ENCODE measurements at places on chromosomes 7 and 10.

DNA sequence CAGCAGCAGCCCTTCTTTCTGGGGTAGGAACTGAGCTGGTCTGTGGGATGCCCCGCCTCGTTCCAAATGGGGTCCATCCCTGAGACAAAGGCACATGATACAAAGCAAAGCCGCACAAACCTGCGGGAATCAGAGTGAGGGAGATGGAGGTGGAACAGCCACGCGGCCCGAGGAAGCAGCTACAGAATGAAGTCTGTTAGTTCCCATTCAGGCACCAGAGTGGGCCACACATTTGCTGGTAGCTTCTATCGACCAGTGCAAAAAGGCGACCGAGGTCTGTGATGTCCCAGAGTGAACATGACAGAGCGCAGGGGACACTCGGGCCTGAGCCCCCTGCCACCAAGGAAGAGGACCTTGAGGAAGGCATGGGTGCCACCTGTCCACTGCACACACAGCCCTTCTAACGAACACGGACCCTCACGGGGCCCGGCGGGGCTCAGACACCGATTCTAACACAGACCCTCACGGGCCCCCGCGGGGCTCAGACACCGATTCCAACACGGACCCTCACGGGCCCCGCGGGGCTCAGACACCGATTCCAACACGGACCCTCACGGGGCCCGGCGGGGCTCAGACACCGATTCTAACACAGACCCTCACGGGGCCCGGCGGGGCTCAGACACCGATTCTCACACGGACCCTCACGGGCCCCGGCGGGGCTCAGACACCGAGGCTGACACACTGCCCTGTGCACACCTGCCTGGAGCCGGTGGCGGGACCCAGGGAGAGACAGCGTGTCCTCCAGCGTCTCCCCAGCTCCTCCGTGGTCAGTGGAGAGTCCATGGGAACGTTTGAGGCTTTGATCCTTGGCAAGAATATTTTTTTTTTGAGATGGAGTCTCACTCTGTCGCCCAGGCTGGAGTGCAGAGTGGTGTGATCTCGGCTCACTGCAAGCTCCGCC lies 32.8 kb upstream of the FAM20C start:
- DNase-seq: no peak

GRCh38 chr10:22468570-22469320 lies 123.4 kb downstream of the SPAG6 start:
- no peak for DNase-seq

- DNase-seq: no peak
Observed at GRCh38 chr10:119706521-119707278, 19.1 kb upstream of the INPP5F start.

GRCh38 chr7:94055963-94056362 lies 51.8 kb upstream of the BET1 start:
- DNase-seq: no peak

- no peak for DNase-seq
Observed at GRCh38 chr10:77157248-77158019, 480.2 kb downstream of the KCNMA1 start.

DNA sequence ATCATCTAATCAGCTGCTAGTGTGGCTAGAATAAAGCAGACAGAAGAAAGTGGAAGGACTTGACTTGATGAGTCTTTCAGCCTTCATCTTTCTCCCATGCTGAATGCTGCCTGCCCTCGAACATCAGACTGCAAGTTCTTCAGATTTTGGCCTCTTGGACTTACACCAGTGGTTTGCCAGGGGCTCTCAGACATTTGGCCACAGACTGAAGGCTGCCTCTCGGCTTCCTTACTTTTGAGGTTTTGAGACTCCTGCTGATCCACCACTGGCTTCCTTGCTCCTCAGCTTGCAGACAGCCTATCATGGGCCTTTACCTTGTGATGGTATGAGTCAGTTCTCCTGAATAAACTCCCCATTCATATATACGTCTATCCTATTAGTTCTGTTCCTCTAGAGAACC lies 26.0 kb downstream of the PLPP4 start:
- DNase-seq: no peak

DNA sequence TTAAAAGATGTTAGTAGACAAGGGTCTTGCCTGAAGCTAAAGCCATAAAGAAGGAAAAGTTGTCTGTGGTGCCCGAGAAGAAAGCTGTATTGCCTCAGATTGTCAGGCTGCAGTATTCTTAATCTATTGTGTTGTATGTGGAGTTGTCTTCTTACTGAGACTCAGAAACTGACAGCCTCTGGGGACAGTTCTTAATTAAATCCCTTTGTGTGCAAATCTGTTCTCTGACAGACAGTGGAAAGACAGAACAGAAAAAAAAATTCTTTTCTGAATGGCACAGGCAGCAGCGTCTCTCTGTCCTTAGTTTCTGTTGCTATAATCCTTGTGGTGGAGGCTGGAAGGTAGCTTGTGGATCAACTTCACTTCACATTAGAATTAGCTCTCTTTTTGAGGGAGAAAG lies 16.8 kb downstream of the VWC2 start:
- no peak for DNase-seq

DNA sequence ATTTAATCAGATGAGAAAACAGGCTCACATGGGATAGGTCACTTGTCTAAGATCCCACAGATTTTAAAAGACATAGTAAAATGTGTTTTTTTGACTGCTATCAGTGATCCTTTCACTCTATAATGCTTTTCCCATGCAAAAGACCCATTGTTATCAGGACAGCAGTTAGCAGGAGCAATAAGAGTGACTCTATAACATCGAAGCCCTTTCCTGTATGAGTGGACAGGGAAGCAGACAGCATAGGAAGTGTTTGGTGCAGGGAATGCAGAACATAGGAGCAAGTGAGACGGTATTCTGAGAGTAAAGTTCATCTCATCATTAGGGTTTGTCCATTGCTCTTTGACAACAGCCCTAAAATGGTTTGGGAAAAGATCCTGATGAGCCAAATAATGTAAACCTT lies 68.5 kb downstream of the SLC25A13 start:
- no peak for DNase-seq

DNA sequence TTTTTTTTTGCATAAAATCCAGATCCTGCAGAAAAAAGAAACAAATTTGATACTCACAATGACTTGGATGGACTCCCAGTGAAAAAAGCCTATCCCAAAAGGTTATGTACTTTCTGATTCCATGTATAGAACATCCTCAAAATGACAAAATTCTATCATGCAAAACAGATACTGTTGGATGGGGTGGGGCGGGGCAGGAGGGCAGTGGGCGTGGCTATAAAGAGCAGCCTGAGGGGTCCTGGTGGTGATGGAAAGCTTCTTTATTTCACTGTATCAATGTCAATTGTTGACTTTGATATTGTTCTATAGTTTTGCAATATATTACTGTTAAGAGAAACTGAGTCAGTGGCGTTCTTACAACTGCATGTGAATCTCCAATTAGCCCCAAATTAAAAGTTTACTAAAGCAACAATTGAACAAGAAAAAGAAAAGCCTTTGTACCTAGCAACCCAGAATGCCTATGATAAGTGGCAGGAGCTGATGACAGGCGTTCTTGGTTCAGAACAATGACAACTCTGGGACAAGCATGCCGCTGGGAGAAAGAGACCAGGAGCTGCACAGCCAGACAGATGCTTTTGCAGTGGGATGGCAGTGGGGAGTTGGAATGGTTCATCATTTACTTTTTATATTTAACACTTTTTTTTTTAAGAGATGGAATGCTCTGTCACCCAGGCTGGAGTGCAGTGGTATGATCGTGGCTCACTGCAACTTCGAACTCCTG lies 101.9 kb downstream of the LHPP start:
- no peak for DNase-seq

- DNase-seq: no peak
Observed at GRCh38 chr7:130853503-130854279, 119.7 kb upstream of the KLF14 start.

GRCh38 chr7:8117195-8117594 lies 144.8 kb downstream of the ICA1 start:
- no peak for DNase-seq

DNA sequence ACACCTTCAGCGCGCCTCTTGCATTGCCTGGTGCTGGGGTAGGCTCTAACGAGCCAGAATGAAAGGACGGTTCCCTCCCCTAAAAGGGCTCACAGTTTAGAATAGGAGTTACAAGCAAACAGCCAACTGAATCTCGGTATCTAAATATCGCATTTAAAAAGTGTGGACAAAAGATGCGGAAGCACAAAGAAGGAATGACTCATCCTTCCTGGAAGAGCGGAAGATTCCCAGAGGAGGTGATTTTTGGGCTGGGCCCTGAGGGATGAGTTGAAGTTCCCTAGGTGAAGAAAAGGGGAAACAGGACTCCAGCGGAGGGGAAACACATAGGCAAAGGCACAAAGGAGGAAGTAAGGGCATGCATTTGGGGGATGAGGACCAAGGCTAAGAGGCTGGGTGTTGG lies 29.9 kb downstream of the SRRM3 start:
- DNase-seq: no peak

GRCh38 chr10:71757399-71757922 lies 15.9 kb downstream of the VSIR start:
- DNase-seq: no peak

DNA sequence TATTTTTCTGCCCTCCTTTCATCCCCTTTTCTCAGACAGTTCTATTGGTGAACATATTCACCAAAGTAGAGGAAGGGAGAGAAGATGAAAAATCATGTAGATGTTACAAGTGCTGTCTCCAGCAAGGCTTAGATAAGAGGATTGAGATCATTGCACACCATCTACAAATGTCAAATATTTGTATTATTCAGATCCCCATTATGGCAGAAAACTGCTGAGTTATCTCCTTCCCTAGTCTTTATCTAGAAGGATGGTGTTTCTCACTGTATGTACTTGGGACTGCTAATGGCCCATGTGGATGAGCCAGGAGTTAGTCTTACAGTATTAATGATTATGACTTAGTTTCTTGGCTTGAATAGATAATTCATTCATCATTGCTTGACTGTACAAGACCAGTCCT lies 147.2 kb upstream of the EEPD1 start:
- no peak for DNase-seq

DNA sequence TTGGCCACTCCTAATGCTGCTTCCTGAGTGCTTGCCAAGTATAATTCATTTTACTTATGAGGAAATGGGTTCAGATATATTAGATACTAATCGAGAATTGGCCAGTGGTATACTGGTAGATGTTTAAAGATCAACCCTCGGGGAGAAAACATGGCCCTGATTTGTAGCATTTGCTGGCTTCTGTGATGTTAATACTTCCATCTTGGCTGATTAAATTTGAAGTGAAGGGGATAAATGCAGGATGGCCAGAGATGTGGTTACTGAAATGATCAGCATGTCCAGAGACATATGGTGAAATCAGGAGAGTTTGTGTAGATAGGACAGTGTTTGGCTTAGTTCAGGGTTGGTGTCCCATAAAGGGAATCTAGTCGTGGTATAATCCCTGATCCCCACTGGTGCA lies 11.2 kb downstream of the UBE2D4 start:
- no peak for DNase-seq

- DNase-seq: no peak
Observed at GRCh38 chr10:17038627-17039026, 91.0 kb downstream of the CUBN start.

DNA sequence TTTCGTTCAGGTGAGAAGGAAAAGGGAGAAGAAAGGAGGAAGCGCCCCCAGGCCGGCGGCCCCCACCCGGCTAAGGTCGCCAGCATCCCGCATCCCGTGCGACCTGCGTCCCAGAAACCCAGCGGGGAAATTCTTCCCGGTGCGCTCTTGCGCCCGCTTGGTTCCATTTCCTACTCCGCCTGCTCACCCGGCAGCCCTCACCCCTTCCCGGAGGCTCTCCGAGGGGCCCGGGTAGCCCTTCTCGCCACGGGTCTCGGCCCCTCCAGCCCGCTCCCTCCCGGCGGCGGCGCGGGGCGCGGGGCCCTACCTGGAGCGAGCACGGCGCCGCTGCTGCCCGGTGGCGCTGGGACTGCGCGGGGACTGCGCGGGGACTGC lies at the start of gene PRKCQ:
PRKCQ (minus strand) TSS at position 373 of the 375 bp plus-strand sequence. CDS start 65,141 bp downstream, outside the sequence.
- no peak for DNase-seq

DNA sequence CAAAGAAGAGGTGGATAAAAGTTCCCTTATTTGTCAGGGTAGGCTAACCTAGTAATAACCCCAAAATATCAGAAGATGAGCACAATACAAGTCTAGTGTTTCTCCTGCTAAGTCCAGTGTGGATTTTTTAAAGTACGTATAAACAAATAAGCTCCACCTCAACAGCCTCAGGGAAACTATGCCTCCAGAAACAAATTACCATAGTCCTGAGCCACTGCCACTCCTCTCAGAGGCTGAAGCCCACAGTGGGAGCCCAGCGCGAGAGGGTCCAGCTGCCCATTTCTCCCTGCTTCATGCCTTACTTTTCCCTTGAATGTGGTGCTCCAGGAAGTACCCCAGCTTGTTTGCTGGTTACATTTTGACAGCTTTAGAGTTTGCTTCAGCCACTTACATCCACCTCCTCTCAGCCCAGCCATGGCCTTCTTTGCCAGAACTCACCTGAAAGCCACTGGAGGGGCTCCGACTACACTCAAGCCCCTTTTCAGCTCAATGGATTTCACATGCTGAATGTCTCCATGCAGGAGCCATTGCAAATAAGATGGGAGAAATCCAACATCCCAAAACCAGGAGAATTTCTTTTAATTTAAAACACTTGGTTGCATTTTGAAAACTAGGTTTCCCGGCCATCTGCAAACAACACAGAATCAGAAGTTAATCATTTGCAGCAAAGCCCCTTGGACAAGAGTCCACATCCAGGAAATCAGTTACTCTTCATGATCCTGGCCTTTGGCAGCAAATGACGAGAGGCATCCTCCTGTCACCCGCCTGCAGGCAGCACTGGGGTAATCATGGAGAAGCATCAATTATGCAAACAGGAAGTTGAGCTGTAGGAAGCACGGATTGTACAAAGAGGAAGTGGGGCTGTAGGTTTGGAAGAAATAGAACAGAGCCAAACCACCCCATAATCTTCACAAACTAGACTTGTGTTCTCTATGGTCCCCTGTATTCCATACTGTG lies 138.1 kb downstream of the HERPUD2 start:
- no peak for DNase-seq

DNA sequence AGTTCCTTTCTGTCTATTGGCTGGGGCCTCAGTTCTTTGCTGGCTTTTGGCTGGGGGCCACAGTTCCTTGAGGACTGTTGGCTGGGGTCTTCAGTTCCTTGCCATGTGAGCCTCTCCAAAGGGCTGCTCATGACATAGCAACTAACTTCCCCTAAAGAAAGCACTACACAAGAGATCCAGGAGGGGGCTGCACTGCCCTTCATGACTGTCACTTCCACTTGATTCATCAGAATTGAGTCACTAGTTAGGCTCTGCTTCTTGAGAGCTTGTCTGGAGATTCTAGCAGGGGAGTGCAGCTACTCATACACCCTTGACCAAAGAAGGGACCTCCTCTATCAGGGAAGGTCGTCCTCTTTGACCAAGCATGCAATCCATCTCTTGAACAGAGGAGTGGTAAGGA lies 38.0 kb upstream of the MKX start:
- no peak for DNase-seq

DNA sequence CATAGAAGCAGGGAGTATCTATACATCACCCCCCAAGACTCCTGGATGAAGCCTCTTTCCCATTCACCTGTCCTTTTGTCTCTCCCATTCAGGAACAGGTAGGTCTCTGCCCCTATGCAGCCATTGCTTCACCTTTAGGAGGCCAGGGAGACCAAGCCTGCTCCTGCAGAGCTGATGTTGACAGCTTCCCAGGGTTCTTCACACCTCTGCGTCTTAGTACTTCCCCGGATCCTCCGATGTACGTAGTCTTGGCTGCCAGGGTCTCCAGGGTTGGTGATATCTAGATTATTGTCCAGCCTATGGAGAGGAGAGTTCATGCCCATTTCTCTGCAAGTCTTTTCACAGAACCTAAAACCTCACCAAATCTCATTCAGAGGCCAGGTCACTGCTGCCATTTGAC lies 365.7 kb upstream of the KLF6 start:
- DNase-seq: no peak

All from stimulated activated CD8-positive, alpha-beta memory T cell treated with anti-CD3 and anti-CD28 coated beads, Interleukin-4, amount 100 ng/mL, for 1 hour (primary cell).